NCI-H2171 treated with DMSO at 0.1 percent for 48 hours (cell line): ENCODE measurements at places on chromosomes 1 and 21.

- DNase-seq, result no peak
These were observed 131.7 kb downstream of the PSMG1 start for GRCh38 chr21:39051588-39051949.

- no peak for DNase-seq
These were observed 449.5 kb upstream of the CAMK1G start for GRCh38 chr1:209134001-209134400.

DNA sequence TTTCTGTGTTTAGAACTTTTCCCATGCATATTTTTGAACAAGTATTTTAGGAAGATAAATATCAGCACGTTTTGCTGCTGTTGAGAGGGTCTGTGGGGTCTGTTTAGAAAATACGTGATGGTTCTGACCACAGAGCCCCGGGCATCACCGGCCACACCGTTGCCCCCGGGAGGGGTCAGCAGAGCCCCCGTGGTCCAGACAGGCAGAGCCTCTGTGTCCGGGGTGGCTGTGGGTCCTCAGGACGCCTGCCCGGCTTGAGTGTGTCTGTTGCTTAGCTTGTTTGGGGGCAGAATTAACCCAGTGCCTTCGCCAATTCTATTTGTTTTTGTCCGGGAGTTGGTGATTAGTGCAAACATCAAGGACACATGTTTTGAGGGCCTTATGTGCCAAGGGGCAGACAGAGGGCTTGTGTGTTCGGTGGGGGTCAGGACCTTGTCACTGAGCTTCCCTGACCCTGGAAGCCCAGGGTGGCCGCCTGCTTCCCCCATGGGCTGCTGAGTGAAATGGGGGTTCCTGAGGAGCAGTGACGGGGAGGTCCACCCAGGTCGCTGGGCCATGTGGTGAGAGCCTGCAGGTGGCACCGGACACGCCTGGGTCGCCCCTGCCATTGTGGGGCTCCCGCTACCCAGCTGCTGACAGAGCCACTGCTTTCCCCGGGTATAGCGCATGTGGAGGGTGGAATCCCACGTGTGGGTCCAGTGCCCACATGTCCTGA, 122.2 kb downstream of the SIK1 start:
- no peak for DNase-seq

DNA sequence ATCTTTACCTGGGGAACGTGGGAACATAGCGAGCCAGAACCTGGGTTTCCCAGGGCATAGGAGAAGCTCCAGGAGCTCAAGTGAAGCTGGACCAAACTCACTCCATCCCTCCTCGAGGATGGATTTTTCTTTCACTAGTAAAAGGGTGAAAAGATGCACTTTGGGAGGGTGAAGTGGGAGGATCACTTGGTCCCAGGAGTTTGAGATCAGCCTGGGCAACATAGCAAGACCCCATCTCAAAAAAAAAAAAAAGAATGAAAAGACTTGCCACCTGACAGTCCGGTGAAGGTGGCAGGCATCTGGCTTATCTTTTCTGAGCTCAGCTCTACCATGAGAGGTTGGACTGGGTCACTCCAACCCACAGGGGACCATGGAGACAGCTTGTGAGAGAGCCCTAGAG, 42.3 kb downstream of the CHAF1B start:
- no peak for DNase-seq

DNA sequence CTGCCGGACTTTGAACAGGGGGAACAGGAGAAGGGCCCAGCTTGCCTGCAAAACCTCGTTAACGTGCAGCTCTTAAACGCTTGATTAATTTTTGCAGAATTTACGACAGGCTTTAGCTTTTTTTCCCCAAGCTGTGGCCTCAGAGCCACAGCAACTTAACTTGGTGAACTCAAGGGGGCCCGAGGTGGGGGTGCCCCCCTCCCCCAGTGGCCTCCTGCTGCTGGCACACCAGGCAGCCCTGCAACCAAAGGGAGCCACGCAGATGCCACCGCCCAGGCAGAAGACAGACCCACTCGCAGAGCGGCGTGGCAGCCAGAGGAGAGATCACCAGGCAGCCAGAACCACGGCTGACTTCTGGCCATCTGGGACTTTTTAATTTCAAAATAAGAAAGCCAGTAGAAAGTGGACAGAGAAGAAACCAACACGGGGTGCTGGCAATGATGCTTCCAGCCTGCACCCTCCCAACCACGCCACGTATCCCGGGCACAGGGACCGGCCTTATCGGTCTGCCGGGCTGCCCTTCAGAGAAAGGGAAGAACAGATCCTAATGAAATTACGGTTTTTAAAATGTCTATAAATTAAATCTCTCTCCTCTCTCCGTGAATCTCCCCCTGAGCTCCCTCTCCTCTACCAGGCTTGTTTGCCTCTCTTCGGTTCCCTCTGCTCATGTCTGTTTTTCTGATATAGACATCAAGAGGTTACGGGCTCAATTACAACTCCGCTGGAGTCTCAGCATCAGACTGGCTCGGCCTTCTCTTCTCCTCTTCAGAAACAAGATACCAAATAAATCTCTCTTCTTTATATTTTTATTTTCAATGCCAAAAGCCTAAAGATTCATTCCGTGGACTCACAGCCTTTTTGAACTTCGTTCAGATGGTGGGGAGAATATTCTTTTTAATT, 6.4 kb downstream of the CASZ1 start:
- peak; percentile 32 for DNase-seq

GRCh38 chr1:62628506-62628905, 31.2 kb downstream of the ANGPTL3 start:
- DNase-seq, result no peak

GRCh38 chr1:58695206-58695605, 4.7 kb downstream of the MYSM1 start:
- no peak for DNase-seq

DNA sequence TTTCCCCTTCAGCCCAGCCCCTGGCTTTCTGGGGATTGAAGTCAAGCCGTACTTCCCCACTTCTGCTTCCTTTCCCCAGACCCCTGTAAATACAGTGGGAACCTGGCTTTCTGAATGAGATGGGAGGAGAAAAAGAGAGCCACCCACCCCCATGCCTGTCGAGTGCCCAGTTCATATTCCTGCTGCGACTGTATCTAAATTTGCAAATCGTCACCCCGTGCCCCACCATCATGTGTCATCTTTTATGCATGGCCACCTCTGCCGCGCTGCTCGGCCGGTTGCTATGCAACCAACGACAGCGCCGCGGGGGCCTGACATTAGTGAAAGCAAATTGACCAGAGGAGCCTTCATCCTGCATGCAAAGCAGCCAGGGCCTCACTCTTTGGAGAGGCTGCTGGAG, 143.0 kb downstream of the ELAVL4 start:
- DNase-seq, result peak; percentile 38

DNA sequence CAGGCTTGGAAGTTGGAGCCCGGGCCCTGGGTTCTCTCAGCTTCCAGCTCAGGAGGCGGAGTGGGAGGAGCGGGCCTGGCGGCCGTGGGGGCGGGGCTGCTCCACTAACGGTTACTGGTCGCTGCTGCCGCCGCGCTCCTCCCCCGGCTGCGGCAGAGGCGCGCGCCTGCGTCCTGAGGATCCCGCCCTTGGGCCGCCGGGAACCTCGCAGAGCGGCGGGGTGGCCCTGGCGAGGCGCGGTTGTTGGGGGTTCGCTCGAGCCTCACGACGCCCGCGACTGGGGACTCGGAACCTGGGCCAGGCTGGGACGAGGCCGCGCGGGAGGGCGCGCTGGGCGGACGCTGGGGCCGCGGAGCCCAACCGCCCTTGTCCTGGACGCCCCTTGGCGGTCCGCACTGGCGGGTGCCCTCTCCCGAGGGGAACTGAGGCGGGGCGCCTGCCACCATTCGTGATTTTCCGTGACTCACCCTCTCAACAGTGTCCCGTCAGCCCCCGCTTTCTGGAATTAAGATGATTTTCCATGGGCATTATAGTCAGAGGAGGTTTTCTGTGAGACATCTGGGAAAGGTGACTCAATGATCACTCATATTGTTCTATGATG, 34.1 kb downstream of the OR2G3 start:
- DNase-seq, result no peak

DNA sequence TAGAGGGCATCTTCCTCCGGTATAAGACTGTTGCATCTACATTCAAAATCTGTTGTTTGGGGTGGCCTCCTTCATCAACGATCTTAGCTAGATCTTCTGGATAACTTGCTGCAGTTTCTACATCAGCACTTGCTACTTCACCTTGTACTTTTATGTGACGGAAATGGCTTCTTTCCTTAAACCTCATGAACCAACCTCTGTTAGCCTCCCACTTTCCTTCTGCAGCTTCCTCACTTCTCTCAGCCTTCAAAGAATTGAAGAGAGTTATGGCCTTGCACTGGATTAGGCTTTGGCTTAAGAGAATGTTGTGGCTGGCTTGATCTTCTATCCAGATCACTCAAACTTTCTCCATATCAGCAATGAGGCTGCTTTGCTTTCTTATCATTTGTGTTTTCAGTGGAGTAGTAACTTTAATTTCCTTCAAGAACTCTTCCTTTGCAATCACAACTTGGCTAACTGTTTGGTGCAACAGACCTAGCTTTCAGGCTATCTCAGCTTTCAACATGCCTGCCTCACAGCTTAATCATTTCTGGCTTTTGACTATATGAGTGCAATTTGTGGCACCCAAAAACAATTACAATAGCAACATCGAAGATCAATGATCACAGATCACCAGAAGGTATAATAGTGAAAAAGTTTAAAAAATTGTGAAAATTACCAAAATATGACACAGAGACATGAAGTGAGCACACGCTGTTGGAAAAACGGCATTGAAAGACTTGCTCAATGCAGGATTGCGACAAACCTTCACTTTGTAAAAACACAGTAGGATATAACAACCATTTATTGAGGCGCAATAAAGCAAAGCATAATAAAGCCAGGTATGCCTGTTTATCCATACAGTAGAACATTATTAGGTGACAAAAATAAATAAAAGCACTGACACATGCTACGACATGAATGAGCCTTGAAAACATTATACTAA, 56.7 kb upstream of the GFI1 start:
- no peak for DNase-seq

DNA sequence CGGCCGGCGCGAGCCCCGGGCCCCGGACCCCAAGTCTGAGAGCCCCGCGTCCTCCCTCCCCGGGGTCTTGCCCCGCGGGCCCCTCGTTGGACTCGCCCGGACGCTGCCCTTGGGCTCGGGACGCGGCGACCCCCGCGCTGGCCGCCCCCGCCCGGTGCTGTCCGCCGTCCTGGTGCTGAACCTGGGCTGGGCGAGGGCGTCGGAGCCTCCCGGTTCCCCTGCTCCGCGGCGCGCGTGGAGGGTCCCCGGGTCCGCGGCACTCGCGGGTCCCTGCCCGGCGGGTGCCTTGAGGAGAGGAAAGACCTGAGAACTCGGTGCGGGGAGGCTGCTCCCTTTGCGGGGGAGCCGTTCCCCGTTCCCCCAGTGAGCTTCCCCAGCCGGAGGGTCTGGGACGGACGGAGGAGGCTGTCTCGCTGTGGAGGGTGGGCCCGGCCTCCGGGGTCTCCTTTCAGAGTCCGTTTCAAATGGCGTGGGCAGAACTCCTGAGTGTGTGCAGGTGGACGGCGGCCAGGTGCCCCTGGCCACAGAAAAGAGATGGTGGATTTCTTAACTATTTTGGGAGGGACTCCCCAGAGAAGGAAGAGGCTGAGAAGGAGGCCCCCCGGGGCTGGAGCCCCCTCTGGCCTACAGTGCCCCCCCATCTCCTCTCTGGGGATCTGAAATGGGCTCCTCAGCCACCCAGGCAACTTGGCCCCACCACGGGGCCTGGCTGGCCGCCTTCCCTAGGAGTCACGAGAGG, 595 bp downstream of the GABRD start:
- DNase-seq, result no peak

GRCh38 chr1:99887890-99888289, 37.7 kb downstream of the AGL start:
- no peak for DNase-seq

DNA sequence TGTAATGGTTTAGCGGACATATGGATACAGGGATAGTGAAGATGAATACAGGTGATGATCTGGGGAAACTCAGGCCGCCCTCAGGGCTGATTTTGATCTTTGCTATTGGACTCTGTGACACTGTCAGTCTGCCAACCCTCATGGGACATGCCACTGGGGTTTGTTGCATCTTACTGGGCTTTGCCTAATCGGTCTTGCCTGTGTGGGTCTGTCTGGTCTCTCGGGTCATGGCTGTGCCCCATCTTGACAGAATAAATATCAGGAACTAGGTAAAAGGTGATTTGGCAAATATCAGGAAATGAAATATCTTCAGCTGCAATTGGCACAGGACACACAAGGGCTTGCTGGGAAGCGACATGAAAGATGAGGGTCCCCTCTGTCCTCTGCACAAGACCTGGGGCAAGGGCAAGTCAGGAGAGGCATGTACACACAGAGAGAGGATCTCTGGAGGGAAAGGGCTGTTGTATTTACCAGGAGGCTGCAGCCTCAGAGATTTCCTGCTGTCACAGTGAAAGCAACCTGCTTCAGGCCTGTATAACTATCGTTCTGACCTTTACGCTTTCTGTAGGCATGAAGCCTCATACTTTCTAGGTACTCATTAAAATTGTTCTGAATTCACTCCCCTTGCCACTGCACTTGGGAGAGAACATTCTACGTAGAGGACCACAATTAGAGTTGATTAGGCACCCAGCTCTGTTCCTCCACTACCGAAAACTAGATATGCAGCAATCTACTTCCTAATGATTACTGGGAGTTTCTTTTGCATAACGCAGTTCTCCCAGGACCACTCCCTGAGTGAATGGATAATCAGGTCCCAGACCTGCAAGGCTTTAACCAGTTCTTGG, 52.0 kb upstream of the GADD45A start:
- no peak for DNase-seq

DNA sequence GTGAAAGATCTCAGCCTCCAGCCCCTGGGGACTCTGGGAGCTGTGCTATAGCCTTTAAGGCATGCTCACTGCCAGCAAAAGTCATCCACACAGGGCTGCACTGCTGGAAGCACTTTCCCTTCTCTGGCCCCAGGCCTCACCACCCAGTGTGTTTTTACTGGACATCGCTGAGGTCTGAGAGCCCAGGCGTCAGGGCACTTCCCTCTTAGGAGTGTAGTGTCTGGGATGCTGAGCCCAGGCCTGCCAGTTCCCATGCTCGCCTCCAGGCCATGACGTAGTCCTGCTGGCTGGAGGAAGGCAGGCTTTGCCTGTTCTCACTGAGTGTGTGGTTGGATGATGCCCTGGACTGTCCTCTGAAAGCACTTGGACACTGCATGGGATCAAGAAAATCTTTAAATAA, 101.2 kb downstream of the GDAP2 start:
- no peak for DNase-seq

DNA sequence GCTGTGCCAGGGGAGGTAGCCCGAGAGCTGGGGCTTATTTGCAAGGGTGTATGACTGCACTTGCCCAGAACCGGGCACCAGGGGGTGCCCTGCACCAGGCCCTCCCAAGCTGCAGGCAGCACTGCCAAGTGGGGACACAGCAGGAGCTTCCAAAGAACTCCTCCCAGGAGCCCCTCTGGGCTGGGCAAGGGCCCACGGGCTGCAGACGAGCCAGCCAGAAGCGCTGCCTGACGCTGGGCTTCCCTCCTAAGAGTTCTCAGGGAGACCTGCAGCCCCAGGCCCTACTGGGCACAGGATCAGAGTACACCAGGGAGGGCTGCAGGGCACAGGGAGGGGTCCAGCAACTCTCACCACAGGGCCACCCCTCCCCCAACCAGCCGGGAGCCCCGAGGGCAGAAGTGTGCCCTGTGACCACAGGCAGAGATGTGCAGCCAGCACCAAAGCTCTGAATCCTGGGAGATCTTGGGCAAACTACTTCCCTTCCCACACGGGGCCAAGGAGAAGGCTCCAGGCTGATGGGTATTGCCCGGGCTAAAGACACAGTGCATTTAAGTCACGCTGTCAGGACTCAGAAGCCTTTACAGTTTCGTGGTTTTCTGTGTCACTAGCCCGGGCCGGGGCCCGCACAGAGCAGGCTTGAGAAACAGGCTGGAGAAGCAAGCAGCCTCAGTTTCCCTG, 63.4 kb downstream of the KCNAB2 start:
- DNase-seq, result peak; percentile 64
